NCI-H510A (cell line): ENCODE measurements at places on chromosomes 12 and 14.

- no peak for DNase-seq
Measured at GRCh38 chr14:53147208-53147607, 5.9 kb downstream of the DDHD1 start.

- DNase-seq: no peak
Measured at GRCh38 chr12:1553536-1553935, 40.8 kb downstream of the FBXL14 start.

DNA sequence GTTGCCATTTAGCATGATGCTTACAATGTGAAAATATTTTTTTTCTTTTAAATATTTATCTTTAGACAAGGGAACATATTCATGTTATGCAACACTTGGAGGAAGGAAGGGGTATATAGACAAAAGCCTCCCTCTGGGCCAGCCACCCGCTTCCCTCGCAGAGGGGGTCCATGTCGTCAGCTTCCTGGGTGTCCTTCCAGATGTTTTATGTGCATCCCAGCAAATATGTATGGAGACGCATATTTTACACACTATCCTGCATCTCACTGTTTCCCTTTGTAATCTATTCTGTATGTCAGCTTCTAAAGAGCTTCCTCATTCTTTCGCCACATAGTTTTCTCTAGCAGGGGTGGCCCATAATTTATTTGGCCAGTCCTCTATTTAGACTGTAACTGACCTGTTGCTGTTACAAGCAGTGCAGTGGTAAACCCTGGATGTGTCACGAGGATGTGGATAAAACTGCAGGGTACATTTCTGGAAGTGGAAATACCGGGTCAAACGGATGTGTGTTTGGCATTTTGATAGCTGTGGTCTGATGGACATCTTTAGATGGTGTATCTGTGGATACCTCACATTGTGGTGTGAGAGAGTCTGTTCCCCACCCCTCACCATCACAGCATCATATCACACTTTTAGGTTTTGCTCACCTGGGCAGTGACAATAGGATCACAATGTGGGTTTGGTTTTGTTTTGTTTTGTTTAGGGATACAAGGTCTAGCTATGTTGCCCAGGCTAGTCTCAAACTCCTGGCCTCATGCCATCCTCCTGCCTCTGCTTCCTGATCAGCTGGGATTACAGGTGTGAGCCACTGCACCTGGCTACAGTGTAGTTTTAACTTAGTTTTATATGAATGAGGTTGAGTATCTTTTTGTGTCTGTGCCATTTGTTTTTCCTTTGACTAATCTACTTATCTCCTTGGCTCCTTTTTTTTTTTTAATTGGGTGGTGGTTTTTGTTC lies 31.6 kb downstream of the FAM222A start:
- DNase-seq: no peak

- no peak for DNase-seq
Measured at GRCh38 chr12:75000120-75000519, 209.5 kb downstream of the KCNC2 start.

- DNase-seq: no peak
Measured at GRCh38 chr12:1188016-1188415, 197.0 kb downstream of the ERC1 start.

GRCh38 chr12:12008232-12008850 lies 62.4 kb upstream of the BCL2L14 start:
- no peak for DNase-seq

DNA sequence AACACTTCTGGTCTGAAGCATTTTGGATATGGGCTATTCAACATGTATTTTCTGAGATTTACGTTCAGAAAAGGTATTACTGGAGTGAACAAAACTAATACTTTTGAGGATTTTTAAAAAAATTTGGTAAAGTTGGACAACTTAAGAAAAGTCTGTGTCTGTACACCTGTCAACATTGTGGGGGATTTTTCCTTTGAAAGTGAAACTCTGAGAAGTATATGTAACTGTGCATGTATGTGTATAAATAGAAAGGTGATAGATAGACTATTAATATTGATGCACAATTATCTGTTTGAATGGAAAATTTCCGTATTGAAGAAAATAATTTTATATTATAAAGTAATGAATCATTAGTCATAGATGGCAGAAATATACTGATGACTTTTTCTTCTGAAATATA lies 312.8 kb upstream of the MDGA2 start:
- DNase-seq: no peak

DNA sequence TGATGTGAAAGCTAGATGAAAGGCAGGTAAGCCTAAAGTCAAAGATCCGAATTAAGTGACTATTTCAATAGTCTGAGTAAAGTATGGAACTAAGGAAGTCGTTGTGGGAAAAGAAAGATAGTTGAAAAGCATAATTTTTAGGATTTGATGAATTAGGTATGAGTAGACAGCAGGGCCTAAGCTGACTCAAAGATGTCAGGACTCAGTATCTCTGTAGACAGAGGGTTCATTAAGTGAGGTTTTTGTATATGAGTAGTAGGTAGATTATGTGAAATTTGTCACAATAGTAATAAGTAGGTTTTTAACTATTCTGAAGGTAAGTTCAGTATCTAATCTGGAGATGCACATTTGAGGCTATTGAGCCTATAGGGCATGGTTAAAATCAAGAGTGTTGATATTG lies 196.4 kb downstream of the RASSF9 start:
- DNase-seq: no peak

DNA sequence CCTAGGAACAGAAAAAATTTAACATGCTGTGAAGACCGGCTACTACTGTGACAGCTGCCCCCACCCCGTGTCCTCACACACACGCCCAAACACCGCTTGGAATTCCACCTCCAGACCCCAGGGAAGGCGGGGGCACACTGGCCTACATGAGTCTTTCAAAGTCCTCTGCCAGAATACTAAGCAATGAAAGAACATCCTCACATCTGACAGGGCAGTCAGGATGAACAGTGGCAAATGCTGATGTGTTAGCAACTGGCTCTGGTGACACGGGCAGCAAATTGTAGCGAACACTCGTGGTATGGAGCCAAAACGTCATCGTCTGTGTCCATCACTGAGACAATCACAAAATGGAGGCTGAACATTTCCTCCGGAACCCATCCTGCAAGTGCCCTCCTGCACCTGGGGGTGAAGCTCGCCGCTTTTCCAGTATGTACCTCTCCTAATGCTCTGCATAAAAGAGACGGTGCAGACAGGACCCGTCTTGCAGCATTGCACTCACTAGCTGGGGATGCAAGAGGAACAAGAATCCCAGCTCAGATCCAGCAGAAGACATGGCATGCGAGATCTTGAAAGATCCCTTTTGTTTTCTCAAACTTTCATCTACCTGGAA lies 94.8 kb downstream of the BCL11B start:
- DNase-seq: no peak

DNA sequence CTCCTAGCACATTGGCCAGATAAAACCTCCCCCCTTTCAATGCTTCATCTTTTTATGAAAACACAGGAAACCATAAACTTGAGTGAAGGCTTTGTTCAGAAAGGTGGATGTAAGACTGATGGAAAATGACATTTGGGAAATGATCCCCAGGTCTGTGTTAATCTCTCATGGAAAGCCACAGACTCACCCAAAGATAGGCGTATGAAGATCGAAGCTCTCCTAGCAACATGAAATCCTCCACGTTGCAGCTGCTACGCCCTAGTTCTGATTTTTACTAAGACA lies 63.4 kb upstream of the PTGR2 start:
- DNase-seq: no peak

GRCh38 chr14:41925409-41925808 lies 318.7 kb downstream of the LRFN5 start:
- DNase-seq: peak; percentile 27

GRCh38 chr14:64506721-64507120 lies 2.2 kb downstream of the ZBTB1 start:
- DNase-seq: no peak

DNA sequence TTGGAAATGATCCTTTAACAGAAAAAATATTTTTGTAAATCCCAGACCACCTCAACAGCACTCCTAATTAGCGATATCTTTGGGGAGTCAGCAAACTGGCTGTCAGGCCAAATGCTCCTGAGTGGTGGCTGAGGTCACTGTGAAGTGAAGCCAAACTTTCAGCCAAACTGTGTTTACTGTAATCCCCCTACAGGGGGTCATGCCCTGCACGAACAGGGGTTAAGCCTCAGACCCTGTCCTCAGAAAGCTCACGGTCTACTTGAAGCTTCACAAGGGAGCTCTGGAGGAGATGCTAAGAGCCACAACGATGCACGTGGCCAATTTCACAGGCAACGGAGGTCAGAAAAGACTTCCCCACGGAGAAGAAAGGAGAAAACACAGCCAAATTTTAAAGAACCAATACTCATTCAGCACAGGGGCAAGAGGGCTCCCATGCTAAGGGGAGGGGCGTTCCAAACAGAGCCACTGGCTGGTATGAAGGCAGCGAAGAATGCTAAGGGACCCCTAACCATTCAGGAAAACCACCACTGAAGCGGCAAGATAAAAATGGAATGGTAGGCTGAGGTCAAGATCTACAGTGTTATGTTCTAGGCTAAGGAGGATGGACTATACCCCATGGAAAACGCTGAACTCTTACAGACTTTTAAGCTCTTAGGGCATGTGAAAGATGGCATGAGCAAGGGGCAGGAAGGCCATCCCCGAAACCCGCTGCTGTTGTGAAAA lies 105.4 kb downstream of the ITPR2 start:
- DNase-seq: no peak

DNA sequence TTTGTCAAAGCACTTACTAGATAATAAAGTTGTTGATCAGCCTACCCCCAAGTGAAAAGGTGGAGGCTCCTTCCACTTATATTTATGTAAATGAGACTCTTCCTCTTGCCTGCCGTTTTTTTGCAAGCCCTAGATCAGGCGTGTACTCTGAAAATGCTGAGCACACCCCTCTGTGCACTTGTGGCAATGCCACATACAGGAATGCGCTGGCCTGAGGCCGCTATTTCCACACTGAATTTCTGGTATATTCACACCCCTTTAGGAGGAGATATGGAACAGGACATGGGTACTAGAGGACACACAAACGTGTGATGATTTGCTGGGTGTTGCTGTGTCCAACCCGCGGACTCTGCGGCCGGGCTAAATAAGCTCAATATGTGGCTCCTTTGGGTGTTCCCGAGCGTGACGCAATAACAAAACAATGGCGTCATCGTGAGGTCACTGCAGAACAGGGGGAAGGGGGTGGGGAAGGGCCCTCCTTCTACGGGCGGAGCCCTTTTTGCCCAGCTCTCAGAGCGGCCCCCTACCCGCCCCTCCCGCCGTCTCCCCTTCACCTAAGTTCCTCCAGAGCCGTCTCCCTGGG lies 554 bp upstream of the TSPAN31 start:
- no peak for DNase-seq

- no peak for DNase-seq
Measured at GRCh38 chr12:128543971-128544370, 277.0 kb downstream of the TMEM132C start.

- DNase-seq: no peak
Measured at GRCh38 chr12:105431537-105432100, 101.1 kb downstream of the C12orf75 start.

- DNase-seq: no peak
Measured at GRCh38 chr12:124109760-124110159, 136.7 kb downstream of the ZNF664 start.

DNA sequence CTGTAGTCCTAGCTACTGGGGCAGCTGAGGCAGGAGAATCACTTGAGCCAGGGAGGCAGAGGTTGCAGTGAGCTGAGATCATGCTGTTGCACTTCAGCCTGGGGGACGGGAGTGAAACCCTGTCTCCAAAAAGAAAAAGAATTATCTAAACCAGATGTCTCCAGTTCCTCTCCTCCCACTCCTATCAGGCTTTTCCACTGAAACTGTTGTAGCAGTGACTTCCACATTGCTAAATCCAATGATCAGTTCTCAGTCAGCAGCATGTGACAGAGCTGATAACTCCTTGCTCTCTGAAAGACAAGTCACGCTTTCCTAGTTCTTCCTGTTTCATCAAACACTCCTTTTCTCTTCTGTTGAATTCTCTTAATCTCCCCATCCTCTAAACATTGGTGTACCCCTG lies 8.6 kb downstream of the SLC38A6 start:
- no peak for DNase-seq

GRCh38 chr14:37197421-37198272 lies at the start of gene MIPOL1:
TSS of gene MIPOL1 (plus strand) at chr14:37197937. CDS start at chr14:37247889, 49,952 bp downstream.
- peak; percentile 65 for DNase-seq

- no peak for DNase-seq
Measured at GRCh38 chr12:68240079-68240478, 13.3 kb downstream of the IL22 start.

DNA sequence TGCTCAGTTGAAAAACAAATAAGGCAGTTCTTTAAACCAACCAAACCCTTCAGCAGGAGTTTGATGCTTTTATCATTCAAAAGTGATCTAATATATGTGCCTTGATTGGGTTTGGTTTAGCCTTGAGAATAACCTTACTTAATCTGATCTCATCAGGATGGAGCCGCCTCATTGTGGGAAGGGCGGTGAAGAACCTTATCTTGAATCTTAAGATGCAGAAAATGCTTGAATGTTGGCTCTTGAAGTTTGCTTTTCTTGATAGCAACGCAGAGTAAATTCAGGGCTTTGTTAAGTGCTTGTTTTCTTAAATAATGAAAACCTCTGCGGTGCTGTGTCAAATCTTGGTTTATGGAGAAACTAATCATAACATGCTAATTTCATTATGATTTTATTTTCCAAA lies 138.2 kb downstream of the MON2 start:
- no peak for DNase-seq

DNA sequence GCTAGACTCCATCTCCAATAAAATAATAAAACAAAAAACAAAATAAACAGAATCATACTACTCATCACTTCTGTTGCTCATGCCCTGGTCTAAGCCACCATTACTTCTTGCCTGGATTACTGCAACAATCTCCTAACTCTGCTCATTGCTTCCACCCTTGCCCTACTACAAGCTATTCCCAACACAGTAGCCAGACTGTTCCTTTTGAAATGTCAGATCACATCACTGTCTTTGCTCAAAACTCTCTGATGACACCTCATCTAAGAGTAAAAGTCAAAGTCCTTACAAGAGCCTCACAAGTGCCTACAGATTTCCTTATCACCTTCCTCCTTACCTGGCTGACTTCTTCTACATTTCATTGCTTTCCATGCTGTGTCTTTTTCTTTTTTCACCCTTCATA lies 10.0 kb downstream of the FBXO33 start:
- DNase-seq: no peak

- DNase-seq: no peak
Measured at GRCh38 chr12:49959685-49960473, 1.8 kb upstream of the AQP5 start.

- no peak for DNase-seq
Measured at GRCh38 chr14:72476657-72477499, 417.0 kb downstream of the DPF3 start.

DNA sequence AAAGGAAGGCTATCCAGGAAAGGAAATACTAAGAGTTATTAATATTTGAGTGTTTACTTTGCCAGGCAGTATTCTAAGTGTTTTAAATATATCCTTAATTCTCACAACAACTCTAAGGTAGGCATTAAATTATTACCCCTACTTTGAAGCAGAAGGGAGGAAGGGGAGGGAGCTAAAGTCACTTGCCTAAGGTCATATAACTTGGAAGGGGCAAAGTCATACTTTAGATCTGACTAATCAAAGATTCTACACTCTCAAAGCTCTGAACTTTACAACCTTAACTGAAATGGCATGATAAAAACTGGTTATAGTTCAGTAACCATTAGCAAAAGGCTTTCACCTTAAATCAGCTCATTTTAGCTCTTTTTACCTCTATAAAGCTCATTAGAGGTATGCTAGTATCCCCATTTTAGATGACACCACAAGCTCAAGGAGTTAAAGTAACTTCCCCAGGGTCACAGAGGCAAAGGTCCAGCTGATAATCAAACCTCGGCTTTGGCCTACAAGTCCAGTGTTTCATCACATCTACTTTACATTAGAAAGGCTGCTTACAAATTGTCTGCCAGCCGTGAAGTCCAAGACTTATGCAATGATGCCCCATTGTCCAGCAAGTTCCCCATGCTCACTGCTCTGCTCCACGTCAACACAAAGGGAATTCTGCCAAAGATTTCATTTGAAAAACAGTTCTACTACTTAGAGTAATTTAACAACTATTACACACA lies 223.9 kb downstream of the MED13L start:
- DNase-seq: no peak
